Fibroblast of lung (primary cell): ENCODE measurements at places on chromosomes 16 and 17. TPM values are rescaled to one million over a fixed set of nuclear protein-coding genes. Genes with fewer than 3 reads are reported as not detected.

DNA sequence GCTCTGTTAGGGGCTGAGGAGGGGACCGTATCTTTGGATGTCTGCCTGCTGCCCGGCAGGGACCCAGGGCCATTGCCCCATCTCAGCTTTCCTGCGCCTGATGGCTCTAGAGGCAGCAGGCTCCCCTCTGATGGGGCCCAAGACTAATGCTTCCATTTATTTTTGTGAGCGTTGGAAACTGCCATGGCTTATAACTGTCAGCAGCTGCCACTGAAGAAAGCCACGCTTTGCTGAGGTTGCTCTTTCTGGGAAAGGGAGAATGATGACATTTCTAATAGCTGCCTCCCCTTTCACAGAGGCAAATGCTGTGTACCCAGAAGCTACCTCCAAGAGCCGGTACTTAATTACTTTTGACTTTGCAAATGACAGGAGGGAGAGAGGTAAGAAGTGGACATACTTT is 103.8 kb downstream of the HAPSTR1 start:
- DNase-seq, result no peak

DNA sequence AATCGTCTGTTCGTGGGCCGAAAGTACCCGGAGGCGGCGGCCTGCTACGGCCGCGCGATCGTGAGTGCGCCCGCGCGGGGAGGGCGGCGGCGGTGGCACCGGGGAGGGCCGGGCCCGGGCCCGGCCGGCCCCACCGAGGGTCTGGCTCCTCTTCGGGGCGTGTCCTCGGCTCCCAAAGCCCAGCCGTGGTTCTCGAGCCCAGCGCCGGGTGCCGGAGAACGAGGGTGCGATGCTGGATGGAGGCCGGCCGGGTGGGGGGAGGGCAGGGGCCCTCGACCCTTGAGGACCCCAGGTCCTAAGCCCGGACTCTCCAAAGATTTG is 375 bp downstream of the STUB1 start:
- no peak for DNase-seq

- DNase-seq, result peak; percentile 78
These were observed at the start of gene ABCA5 for GRCh38 chr17:69327060-69327831. TSS of gene ABCA5 (minus strand) at chr17:69327133. CDS start at chr17:69314415, 12,718 bp downstream.

- peak; percentile 56 for DNase-seq
These were observed 26.9 kb downstream of the ZNRF1 start for GRCh38 chr16:75025761-75026160.

DNA sequence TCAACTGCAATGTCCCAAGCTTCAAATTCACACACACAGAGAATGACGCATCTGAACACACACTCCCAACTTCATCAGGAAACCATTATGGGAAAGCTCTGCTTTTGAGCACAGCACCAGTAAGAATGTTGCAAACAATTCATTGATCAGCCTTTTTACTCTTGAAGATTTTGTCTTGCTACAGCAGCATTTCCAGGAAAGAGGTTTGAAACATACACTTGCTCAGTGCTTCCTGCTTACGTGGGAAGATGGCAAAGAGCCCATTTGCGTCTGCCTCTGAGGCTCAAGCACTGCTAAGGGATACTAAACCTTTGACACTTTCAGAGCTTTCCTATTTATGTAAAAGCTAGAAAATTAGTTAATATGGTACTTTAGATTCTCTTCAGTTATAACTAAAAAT is 77.2 kb upstream of the MON1B start:
- DNase-seq, result no peak

DNA sequence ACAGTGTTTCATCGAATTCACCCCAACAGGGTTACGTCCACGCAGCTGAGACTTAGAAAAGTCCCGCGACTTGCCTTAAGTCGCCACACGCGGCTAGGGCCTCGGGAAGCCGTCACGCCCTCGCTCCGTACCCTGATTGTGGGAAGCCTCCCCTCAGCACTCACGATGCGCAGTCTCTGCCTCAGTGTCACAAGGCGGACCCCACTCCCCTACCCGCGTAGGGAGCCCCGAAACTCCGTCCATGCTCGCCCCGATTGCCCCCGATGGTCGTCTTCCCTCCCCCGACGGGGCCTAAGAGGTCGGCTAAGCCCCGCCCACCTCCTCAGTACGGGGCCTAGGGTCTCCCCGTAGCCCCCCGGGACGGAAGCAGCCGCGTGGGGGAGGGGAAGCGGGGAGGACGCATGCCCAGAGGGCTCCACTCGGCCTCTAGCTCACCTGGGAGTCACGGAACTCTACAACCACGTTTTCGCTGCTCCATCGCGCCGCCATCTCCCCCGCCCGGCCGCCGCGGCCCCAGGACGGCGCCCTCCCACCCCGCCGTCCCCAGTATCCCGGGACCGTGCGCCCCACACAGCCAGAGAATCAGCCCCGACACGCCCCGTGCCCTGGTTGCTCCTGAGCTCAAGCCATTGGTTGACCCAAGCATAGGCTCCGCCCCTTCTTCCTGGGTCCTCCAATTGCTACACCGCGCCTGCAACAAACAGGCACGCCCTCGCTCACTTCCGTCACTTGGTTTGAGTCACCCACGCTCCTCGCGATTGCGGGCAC is at the start of gene WDR59:
Gene WDR59 (minus strand): TSS at position 595 of the 768 bp plus-strand sequence. CDS start 106 bp downstream, at position 489.
- DNase-seq, result peak; percentile 99

GRCh38 chr17:33647956-33648355 is 354.9 kb upstream of the ASIC2 start:
- peak; percentile 7 for DNase-seq

DNA sequence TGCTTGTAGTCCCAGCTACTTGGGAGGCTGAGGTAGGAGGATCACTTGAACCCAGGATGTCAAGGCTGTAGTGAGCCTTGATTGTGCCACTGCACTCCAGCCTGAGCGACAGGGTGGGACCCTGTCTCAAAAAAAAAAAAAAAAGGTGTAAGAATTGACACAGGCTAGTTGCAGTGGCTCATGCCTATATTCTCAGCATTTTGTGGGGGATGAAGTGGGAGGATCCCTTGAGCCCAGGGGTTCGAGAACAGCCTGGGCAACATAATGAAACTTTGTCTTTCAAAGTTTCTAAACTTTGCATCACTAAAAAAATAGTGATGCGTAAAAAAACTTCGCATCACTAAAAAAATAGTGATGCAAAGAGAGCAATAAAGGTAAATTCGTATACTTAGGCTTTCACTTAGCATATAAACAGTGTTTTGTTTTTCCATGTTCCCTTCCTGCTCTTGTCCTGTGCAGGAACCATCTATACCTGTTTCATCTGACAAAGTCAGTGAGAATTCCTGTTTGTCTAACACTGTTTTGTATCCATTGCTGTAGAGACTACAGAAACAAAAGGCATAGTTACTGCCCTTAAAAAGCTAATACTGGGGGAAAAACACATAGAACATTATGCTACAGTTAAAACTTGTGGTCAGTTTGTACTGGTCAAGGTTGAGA is 32.1 kb downstream of the CTCF start:
- DNase-seq, result no peak

- DNase-seq, result peak; percentile 97
These were observed 6.5 kb upstream of the CCL2 start for GRCh38 chr17:34248511-34249024.

GRCh38 chr16:5020551-5020950 is 13.2 kb downstream of the NAGPA start:
- no peak for DNase-seq

- no peak for DNase-seq
These were observed 16.2 kb upstream of the SEZ6 start for GRCh38 chr17:29022074-29022473.

GRCh38 chr16:72864130-72864833 is 183.6 kb downstream of the ZFHX3 start:
- no peak for DNase-seq

DNA sequence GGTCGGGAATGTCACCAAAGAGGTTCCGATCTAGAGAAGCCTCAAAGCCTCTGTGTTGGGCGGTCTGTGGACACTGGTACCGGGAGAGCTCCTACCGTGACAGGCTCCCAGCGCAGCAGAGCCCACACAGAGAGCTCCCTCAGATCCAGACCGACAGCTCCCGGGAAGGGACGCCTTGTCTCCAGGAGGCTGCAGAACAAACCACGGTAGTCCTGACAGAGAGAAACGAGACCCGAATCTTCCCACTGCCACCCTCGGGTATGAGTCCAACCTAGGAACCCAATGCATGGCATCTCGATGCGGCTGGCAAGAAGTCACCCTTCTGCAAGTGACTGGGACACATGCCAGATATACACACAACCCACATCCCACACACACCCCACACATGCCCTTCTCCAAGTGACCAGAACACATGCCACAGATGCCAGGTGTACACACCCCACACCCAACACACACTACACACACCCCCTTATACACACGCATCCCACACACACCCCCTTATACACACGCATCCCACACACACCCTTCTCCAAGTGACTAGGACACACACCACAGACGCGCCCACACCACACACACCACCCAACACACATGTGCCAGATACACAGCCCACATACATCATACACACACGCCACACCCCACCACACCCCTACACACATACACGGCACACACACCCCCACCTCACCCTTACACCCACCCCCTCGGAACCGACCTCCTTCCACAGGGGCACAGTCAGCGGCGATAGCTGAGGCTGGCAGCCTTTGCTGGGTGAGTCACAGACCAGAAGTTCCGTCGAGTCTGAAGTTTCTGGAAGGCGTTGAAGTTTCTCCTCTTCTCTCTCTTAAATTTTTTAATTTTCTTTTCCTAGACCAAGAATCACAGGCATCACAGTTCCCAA is 15.9 kb upstream of the CYTH1 start:
- DNase-seq, result peak; percentile 52

GRCh38 chr16:69239851-69240250 is 52.9 kb downstream of the SNTB2 start:
- DNase-seq, result no peak

DNA sequence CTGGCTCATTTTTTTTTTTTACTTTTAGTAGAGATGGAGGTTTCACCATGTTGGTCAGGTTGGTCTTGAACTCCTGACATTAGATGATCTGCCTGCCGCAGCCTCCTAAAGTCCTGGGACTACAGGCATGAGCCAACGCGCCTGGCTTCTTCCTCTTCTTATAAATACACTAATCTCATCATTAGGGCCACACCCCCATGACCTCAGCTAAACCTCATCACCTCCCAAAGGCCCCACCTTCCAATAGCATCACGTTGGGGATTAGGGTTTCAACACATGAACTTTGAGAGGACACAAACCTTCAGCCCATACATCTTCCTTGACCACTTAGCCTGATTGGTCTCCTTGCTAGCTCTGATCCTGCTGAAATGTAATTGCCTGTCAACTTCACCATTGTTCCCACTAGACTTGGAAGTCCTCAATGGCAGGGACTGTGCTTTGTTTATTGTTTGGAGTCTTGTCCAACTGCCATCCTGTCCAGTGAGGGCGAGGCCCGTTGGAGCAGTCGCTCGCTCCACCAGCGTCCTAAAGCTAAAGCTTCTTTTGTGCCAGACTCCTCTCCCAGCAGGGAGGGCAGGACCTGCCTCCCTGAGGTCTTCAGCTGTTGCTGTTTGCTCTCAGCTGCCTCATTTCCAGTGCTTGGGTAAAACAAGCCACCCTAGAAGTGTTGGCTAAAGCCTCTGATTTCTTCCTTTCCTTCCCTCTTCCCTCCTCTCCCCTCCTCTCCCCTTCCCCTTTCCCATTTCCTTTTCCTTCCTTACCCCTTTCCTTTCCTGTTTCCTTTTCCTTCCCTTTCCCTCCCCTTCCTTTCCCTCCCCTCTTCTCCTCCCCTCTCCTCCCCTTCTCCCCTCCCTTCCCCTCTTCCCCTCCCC is 85.3 kb downstream of the HAPSTR1 start:
- DNase-seq, result no peak

DNA sequence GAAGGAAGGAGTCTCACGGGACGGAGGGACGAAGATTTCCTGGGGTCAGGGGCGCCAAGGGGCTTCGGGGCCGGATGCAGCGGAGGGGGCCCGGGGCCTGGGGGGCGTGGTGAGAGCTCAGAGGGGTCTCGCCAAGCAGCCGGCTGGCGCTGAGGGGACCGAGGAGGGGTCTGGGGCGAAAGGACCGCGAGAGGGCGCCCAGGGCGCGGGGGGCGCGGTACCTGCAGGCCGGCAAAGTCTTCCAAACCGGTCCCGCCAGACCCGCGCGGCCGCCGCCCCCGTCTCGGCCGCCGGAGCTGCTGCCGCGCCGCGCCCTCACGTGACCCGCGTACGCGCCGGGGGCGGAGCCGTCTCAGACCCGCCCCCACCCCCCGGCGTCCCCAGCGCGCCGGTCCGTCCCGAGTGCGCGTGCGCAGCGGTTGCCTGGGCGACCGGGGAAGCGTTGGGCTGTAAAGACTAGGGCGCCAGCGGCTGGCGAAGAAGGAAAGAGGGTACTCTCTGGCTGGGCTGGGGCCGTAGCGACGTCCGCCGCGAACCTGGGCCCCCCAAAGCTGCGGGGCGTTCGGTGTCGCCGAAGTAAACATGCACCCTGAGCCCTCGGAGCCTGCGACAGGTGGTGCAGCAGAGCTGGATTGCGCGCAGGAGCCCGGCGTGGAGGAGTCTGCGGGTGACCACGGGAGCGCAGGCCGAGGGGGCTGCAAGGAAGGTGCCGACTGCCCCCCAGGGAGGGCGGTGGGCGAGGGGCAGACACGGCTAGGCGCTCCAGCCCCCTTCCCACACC is at the start of the genes DNAAF1 and HSDL1:
Gene DNAAF1 (plus strand): TSS at position 450 of the 781 bp plus-strand sequence. CDS start 133 bp downstream, at position 583.
Gene HSDL1 (minus strand): TSS at position 319 of the 781 bp plus-strand sequence. CDS start 13,856 bp downstream, outside the sequence.
- DNase-seq, result peak; percentile 63

DNA sequence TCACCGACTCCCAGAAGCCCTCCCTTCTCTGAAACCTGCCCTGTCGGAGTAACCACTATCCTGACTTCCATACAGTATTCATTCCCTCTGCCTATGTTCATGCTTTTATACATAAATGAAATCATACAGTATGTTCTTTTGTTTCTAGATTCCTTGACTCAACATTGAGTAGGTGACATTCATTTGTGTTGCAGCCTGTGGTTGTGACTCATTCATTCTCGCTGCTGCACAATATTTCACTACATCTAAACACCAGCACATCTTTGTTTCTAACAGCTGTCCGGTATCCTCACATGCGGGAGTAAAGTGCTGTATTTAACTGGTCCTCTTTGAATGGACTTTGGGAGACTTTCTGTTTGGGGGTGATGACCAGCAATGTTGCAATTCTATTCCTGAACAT is 135.0 kb upstream of the FOXF1 start:
- DNase-seq, result peak; percentile 92

DNA sequence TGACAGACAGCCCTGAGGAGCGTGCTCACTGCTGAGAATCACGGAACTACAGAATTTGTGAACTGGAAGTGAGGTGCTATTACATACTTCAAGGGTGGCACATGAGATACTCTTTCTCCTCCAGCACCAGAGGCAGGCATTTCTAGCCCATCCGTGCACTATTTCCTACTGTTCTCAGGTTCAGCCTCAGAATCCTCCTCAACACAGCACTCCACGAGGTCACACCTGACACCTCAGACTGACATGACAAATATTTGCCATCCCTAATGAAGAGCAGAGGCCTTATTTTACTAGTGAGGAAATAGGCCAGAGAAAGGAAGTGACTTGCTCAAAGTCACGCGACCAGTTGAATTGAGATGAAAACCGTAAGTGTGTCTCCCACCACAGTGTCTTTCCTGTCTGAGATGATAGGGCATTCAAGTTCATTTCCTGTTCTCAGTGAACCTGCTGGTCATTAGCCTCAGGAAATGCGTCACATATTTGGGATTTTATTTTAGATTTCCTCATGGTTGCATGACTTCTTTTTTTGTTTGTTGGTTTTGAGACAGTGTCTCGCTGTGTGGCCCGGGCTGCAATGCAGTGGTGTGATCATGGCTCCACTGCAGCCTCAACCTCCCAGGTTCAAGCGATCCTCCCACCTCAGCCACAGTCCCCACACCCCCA is 23.6 kb downstream of the SEZ6 start:
- peak; percentile 18 for DNase-seq

- DNase-seq, result no peak
These were observed 35.3 kb upstream of the YPEL2 start for GRCh38 chr17:59296190-59296589.

- DNase-seq, result no peak
These were observed 45.5 kb downstream of the RBFOX1 start for GRCh38 chr16:7378024-7378695.

HIGD1B gene
- total RNA-seq, result not detected in 2 replicates

UNC45B gene
- total RNA-seq, result not detected in 2 replicates

NUBP2 gene
- total RNA-seq, result 43.6 and 49.3 TPM in 2 replicates

CHST6 gene
- 0.17 and 0.26 TPM in 2 replicates for total RNA-seq

DPEP1 gene
- total RNA-seq, result under 0.01 and 0.17 TPM in 2 replicates

GCGR gene
- total RNA-seq, result not detected in 2 replicates
